Muscle of leg (tissue), 16 donors: ENCODE measurements at places on chromosomes 16 and 17. TPM values are rescaled to one million over a fixed set of nuclear protein-coding genes. Genes with fewer than 3 reads are reported as not detected.

DNA sequence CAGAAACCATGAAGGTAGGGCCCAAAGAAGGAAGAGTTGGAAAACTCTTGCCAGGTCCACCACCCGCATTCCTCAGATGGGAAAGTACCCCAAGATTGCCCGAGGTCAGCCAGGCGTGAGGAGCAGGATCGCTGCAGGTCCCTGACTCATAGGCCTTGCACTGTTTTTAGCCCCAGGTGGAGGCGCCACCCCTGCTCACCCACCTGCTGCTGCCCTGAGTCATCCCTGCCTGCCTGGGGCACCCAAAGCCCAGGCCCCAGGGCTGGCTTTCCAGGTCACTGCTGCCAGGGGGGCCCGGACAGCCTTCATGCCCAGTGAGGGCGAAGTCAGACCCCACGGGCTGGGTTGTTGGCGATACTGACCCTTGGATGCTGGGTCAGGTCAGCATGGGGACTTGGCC is 100.9 kb downstream of the AMFR start:
- DNase-seq: no peak

DNA sequence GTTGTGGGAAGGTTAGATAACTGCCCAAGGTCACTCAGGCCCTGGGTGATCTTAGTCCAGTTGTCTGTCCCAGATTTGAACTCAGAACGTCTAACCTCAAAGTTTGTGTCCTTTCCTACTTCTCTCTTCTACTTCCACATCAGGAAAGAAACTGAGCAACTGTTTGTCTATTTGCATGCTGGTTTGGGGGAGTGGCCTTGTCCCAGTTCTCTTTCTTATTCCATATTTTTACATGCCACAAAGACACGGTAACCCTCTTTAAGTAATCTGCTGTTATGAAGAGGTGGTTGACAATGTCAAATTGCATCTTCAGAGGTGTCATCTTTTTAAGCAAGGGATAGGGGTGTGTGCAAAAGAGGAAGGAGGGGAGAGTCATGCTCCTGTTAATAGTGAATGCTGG is 432.5 kb downstream of the HS3ST3B1 start:
- DNase-seq: no peak

GRCh38 chr16:51084074-51084928 is 66.8 kb downstream of the SALL1 start:
- DNase-seq: no peak

DNA sequence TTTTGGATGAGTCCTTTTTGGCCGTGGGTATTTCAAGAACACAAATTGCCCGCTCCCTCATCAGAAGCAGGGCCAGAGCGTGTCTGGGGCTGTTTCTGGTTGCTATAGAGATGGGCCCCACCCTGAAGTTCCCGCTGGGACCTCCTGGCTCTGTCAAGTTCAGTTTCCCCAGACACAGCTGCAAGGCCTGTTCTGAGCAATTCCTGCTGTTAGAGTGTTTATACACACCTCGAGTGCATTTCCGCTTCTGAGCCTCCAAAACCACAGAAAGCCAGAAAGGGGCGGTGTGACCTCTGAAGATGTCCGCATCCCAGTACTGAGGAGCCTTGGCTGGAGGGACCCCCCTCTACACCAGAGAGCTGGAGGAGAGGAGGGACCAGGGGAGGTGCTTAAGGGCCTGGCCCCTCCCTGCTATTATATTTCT is 9.3 kb upstream of the WBP2 start:
- DNase-seq: peak; percentile 95

GRCh38 chr17:76845541-76846017 is 22.6 kb upstream of the MGAT5B start:
- DNase-seq: peak; percentile 88

DNA sequence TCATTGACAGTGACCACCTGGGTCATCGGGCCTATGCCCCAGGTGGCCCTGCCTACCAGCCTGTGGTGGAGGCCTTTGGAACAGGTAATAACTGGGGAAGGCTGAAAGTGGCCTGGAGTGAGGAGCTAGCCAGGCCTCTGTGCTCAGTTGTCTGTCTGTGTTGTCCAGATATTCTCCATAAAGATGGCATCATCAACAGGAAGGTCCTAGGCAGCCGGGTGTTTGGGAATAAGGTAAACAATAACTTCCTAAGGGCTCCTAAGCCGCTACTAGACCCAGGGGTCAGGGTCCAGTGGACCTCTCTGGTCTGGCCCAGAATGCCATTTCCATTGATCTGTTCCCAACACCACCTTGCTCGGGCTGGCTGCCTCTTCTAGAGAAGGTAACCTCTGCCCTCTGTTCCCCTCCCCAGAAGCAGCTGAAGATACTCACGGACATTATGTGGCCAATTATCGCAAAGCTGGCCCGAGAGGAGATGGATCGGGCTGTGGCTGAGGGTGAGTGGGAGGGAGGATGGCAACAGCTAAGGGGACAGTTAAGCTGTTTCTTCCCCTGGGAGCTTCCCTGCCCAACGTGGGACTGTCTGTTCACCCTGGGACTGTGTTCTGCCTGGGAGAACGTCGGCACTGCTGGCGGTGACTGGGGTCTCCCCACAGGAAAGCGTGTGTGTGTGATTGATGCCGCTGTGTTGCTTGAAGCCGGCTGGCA is 1.9 kb upstream of the MLX start:
- no peak for DNase-seq

DNA sequence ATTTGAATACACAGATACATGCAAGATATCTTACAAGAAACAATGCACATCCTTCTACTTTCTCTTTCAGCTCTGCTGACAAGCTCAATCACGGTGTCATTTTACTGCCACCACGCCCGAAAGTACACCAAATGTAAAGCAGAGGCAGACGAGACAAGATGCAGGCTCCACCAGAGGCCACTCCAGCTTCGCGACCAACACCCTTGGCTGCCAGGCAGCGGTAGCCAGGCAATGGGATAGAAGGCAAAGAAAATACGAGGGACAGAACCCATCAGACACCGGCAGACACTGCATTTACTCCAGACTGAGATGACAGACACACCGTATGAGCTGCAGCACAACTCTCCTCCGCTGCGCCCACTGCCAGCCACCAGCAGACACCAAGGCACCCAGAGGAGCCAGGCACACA is 41.0 kb downstream of the USP22 start:
- no peak for DNase-seq

DNA sequence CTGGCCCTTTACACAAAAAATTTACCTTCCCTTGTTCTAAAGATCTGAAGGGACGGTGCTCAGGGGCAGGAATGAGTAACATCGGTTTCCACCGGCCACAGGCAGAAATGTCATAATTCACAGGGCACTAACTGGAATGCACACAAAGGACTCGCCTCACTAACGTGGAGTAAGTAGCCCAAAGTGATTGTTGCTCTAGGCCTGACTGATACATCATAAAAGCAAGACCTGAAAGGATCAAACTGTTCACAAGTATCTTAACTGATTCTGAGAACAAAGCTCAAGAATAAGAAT is 8.9 kb upstream of the TCF25 start:
- no peak for DNase-seq

HSD17B2 gene
- 1.3 TPM for polyA plus RNA-seq

MYL4 gene
- 1,601 TPM for polyA plus RNA-seq
